CD4-positive, alpha-beta T cell treated with Interleukin-17A for 4 hours (primary cell): ENCODE measurements at places on chromosomes 7 and 10.

GRCh38 chr7:40232242-40232893, 97.6 kb downstream of the SUGCT start:
- no peak for DNase-seq

GRCh38 chr10:103171278-103171677, 21.8 kb downstream of the NT5C2 start:
- DNase-seq = no peak

DNA sequence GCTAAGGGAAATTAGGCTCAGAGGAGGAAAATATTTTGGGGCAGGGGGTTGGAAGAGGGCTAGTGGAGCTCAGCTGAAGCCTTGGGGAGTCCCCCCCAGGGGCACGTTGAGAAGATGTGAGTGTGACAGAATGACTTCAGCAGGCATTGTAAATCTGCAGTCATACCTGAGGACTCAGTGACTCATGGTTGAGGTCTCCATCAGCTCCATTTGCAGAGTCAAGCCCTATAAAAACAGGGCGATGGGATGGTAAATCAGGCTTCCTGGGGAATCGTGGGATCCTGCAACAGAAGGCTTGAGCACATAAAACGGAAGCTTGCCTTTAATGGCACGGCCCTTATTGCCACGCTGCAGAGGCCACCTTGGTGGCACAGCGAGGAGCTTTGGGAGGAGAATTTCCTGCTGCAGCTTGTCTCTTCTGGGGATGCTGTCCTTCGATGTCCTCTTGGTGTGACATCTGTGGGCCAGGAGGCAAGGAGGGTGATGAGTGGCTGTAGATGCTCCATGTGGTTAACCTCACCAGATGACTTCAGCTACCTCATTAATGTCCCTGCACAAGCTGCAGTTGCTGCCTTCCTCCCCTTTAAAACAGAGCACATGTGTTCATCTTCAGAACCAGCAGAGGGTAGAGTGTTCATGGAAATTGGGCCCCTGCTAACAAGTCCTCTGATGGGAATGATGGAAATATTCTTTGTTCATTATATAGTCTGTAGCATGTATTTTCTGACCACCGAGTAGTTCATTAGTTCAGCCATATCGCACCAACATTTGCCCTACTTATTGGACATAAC, 285.9 kb downstream of the LRMDA start:
- DNase-seq = no peak

GRCh38 chr7:85564861-85565260, 378.0 kb upstream of the SEMA3D start:
- DNase-seq = no peak

GRCh38 chr10:78258323-78259030, 224.8 kb downstream of the RPS24 start:
- no peak for DNase-seq

DNA sequence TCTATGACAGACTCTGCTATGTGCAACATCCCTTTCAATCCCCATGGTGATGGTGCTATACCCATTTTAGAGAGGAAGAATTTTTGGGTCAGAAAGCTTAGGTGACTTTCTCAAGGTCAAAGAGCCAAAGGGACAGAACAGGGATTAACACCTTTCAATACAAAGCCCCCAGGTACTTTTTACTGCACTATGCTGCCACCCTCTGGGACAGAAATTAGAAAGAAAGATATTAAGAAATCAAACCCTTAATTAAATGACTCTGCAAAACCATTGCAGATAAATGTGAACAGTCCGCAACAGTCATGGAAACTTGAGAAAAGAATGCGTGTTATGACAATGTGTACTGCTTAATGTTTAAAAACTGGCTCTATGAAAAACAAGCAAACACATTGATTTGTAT, 673.7 kb downstream of the MAGI2 start:
- DNase-seq = no peak
